ENCODE measurements at places on chromosomes 4 and X.

DNA sequence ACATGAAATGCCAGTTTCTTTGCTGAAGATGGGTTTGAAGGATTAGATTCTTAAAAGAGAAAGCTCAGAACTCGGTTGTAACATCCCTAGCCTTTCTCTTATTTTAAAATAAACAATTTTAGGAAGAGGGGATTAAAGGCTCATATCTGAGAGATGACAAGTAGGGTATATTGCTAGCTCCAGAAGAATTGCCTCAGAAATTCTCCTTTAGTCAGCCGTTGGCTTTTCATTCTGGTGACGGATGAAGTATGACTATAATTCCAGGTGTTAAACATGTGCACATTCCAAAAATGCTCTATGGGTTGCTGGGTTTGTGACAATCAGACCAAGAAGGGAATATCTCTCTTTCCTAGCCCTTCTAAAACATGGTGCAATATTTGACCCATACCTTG is 17.8 kb downstream of the DKK2 start:
- no peak for DNase-seq

GRCh38 chr4:112031712-112032328 is 113.4 kb upstream of the FAM241A start:
- peak; percentile 49 for DNase-seq

DNA sequence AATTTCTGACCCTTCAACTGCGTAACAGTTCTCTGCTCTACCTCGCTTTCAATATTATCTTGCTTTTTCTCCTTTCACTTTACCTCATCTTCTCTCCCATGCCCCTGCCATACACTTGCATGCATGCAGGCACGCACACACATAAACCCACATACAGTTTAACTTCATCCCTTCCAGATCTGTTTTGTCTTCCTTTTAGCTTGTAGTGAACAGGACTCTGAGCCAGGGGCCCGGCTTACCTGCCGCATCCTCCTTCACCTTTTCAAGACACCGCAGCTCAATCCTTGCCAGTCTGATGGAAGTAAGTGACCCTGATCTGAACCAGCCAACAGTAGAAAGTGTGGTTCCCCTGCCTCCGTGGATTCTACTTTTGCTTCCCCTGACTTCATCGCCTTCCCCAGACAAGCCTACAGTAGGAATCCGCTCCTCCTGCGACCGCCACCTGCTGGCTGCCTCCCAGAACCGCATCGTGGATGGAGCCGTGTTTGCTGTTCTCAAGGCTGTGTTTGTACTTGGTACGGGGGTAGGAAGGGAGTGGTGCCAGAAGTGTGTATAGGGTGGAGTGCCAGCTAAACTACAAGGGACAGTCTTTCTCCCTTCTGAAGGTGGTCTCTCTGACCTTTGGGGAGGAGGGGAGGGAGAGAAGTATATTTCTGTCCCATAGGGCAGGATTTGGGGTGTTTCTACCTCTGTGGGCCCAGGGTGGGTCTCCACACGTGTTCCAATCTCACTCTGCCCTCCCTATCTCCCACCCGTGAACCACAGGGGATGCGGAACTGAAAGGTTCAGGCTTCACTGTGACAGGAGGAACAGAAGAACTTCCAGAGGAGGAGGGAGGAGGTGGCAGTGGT is 10.7 kb downstream of the MED12 start:
- DNase-seq, result peak; percentile 60

DNA sequence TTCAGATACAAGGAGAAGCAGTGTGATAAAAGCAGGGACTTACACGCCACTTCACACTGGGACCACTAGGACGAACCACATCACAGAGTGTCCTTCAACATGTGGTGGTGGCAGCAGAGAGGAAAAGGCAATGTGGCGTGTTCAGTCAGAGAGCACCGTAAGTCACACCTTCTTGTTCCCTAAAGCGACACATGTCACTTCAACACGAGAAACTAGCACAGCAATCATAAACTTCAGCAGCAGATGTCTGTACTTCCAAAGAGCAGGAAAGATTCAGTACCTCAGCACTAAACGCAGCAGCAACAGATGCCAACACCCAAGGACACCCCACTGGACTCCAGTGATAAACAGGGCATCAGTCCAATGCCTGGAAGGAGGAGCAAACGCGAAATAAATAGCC is 96.7 kb downstream of the AREG start:
- no peak for DNase-seq

DNA sequence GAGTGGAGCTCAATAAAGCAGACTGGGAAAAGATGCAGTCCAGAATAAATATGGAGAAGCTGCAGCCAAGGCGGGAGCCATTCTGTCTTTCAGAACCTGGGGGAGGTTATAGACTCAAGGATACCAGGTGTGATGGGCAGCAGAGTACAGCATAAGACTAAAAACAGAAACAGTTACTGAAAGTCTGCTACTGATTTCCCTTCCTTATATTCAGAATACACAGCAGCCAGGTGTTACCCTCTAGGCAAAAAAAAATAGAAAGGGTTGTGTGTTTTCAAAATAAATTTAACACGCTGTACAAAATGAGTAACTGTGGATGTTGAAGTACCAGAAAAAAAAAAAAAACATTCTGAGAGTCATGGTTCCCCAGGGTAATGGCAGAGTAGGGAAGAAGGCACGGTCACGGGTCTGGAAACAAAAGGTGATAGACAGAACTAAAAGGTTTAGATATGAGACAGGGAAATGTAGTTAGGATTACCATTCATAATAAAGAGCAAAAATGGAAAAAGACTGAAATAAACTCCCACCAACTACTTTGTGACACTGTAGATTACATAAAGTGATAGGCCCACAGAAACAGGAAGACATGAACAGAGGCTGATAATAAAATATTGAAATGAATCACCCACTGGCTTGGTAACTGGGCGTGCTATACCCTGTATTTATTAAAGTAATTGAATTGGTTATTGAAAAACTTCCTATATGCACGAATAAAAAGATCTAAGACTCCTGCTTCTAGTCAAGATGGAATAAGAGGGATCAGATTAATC is 10.8 kb upstream of the HHIP start:
- DNase-seq, result no peak

DNA sequence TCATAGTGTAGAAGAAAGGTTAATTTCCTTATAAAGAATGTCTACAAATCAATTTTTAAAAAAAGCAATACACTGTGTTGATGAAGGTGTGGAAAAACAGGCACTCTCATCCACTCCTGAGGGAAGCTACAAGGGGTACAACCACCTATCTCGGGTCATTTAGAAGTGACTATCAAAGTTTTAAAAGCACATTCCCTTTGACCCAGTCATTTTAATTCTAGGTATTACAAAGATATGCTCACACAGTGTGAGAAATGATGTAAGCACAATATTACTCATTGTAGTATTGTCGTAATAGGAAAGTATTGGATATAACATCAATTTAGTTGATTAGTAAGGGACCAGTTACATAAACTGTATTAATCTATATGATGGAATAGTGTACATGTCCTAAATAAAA is 7.4 kb upstream of the HCCS start:
- no peak for DNase-seq

DNA sequence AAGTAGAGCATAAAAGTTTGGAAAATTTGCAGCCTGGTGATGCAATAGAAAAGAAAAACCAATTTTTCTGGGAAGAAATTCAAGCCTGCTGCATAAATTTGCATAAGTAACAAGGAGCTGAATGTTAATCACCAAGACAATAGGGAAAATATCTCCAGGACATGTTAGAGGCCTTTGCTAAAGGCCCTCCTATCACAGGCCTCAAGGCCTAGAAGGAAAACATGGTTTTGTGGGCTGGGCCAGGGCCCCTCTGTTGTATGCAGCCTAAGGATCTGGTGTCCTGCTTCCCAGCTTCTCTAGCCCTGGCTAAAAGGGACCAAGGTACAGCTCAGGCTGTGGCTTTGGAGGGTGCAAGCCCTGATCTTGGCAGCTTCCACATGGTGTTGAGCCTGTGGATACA is 6.2 kb upstream of the RTL3 start:
- DNase-seq, result no peak

- DNase-seq, result no peak
These were observed 527.2 kb upstream of the PRKX start for GRCh38 chrX:4240541-4241194.

GRCh38 chrX:16552546-16552945 is 97.4 kb upstream of the S100G start:
- no peak for DNase-seq

DNA sequence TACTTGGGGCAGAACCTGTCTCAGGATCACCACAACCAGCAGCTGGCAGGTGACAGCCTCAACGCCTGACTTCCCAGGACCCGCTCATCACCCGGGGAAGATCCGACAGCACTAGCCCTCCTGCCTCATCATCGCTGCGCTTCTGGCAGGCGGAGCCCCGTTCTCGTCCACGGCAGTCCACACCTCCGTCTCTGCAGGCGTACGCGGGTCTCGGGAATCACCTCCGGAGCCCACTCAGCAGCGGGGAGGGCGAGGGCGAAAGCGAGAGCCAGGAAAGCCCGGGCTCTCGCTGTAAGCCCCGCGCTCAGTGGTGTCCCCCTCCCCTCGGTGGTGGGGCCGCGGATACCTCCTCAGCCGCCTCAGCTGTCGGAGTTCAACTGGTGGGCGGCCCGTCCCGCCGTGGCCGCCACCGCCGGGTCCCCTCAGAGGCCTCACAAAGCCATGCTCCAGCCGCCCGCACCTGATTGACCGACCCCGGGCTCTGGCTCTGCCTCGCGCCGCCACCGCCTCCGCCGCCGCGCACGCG is 518 bp upstream of the CNKSR2 start:
- no peak for DNase-seq

DNA sequence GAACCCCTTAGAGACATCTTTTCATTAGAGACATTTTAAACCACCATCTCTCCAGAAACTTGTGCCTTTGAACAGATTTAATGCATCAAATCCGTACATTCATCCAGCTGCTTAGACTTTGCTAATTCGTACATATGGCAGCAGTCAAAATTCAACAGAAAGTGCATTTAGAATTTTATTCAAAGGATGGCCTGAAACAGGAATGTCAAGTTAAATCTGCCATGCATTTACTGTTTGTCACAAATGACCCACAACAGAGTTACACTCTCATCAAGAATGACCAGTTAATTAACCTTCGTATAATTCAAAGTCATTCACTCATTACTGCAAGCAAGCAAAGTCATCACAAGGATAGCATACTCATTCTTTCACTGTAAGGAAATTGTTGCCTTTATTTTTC is 284.3 kb downstream of the SLC7A11 start:
- no peak for DNase-seq

GRCh38 chr4:3771164-3771809 is 5.1 kb downstream of the ADRA2C start:
- no peak for DNase-seq

GRCh38 chrX:7139202-7140081 is 8.1 kb upstream of the STS start:
- no peak for DNase-seq

- DNase-seq, result peak; percentile 47
These were observed 344.3 kb downstream of the BCOR start for GRCh38 chrX:39753293-39753996.

DNA sequence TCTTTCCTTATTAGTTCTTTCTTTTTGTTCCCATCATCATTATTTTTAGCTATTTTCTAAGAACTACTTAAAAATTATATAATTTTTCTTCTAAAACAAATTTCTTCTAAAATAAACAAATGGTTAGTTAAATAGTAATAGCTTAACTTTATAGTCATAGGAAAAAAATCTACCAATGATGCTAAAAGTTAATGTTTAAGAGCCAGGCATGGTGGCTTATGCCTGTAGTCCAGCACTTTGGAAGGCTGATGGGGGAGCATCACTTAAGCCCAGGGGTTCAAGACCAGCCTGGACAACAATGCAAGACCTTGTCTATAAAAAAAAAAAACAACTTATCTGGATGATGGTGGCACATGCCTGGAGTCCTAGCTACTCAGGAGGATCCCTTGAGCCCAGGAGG is 127.1 kb upstream of the ANXA3 start:
- no peak for DNase-seq

DNA sequence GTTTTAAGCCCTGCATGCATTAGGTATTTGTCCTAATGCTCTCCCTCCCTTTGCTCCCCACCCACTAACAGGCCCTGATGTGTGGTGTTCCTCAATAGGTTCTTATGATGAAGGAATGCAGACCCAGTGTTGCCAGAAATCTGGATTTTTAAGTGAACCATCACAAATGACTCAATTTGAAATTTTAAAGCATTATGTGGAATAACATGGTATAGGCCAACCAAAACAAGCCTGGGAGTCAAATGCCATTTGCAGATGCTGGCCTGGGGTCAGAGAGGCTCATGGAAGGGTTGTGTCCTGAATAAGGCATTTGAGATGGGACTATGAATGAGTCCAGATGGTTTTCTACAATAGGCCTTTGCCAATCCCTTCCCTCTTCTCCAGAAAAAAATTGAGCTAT is 179.6 kb downstream of the SHROOM3 start:
- DNase-seq, result no peak

GRCh38 chrX:13471269-13471668 is 98.1 kb upstream of the EGFL6 start:
- no peak for DNase-seq
